ENCODE measurements at places on chromosomes 1 and 21. TPM values are rescaled to one million over a fixed set of nuclear protein-coding genes. Genes with fewer than 3 reads are reported as not detected.
A peak's percentile ranks its signal among the peaks of the same experiment; 100 is the strongest.

Gene SIKE1
- total RNA-seq, result 64.7 TPM

GRCh38 chr1:33442141-33442540, 11.2 kb upstream of the PHC2 start:
- DNase-seq, result no peak

DNA sequence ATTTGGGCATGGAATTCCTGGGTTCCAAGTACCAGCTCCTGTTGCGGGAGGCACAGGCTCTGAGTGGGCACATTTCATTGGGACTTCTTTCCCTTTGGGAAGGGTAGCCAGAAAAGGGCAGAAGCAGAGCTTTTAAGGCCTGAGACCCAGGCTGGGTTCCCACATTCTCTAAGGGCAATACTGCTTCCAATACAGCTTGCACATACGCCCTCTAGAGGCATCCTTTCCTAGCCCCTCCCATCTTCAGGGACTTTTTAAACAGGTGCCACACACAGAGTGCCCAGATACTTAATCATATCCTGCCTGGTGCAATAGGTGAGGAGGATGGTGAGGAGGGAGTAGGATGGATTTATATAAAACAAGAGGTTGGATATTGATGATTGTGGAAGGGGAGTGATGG, 5.7 kb downstream of the GPR88 start:
- DNase-seq, result peak; percentile 55

GRCh38 chr21:26554365-26554764, 18.7 kb downstream of the CYYR1 start:
- no peak for DNase-seq

DNA sequence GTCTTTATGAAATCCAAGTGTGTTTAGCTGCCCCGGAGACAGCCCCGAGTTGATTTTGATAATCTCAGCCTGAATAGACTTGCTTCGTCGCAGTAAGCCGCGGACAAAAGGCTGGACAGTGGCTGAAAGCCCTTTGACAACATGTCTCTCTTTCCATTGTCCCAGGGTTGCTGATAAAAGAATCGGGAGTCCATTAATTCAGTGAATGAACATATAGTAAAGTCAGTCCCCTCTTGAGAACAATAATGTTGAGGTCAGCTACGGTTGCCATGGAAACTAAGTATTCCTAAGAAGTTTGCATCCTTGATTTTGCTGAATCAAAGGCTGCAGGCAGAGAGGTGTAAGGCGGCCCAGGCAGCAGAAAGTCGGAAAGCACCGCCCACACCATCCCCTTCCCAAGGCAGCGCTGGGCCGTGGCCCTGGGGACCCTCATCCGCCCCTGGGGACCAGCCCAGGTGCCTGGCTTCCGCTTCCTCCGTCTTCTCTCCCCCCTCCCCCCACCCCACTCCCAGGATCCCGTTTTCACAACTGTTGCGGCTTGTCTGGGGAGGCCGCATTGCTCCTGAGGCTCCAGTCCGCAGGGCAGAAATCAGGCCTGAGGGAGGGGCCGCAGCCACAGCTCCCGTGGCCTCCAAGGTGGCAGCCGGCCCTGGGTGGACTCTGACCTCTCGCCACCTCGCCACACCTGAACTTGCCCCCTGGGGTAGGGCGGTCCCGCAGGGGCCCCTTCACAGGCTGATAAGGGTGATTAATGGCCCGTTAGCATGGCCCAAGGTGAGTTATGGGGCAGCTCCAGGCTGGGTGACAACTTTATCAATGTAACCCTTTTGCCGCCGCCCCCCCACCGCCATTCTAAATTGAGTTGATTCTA, 180.9 kb downstream of the PRDM16 start:
- no peak for DNase-seq

GRCh38 chr1:169914531-169914930, 20.8 kb upstream of the SCYL3 start:
- no peak for DNase-seq

- no peak for DNase-seq
These were observed 23.4 kb downstream of the BCAR3 start for GRCh38 chr1:93658188-93658587.

Gene SLAMF1
- total RNA-seq, result 81.4 TPM

DNA sequence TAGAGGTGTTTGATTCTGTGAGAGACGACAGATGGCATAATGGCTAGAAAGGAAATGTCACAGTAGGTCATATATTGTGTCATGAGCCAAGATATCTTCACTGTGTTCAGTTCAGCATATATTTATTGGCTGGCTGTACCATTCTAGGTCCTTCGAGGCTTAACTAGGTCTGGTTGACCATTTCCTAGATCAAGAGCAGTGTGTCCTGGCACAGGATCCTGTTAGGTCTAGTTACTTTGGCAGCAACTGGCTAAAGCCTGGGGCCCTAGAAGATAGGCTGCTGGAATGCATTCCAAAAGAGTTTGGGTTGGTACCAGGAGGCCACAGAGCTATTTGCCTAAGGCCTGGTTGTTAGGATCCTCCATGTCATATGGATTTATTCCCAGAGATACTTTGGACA, 20.9 kb downstream of the ZBTB40 start:
- DNase-seq, result no peak

DNA sequence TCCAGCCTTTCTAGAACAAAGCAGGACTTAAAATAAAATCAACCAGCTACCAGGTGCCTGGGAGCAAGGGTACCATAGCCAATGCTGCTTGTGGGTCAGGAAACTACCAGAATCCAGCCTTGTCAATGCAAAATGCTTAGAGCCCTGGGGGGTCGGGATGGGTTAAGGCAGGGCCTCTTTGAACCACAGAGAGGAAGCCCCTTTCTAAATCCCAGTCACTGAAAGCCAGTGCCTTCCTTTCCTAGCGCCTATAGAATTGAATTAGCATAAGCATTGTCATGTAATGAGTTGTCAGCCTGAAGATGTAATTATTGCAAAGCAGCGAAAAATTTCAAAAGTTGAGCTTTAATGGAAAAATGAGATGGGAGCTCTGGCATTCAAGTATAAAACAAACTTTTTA, 176.6 kb upstream of the DAB1 start:
- no peak for DNase-seq

GRCh38 chr1:32509939-32510338, 29.3 kb upstream of the ZBTB8A start:
- DNase-seq, result no peak

Gene LCE1E
- not detected for total RNA-seq

Gene PIAS3
- 35.6 TPM for total RNA-seq

All from activated T-cell treated with anti-CD3 and anti-CD28 coated beads, Interleukin-2, amount 50 U/mL, for 72 hours (primary cell).